ENCODE measurements at places on chromosomes 5 and 9. TPM values are rescaled to one million over a fixed set of nuclear protein-coding genes. Genes with fewer than 3 reads are reported as not detected.

KCNMB1 gene
- not detected for total RNA-seq

PKD2L2 gene
- total RNA-seq, result 0.07 TPM

MSMP gene
- not detected for total RNA-seq

CFAP157 gene
- not detected for total RNA-seq

BNC2 gene
- total RNA-seq, result 4.1 TPM

Data from A549 treated with Mapracorat at 1 μM for 4 hours (cell line).